ENCODE measurements at places on chromosomes 4 and X.
A peak's percentile ranks its signal among the peaks of the same experiment; 100 is the strongest.

DNA sequence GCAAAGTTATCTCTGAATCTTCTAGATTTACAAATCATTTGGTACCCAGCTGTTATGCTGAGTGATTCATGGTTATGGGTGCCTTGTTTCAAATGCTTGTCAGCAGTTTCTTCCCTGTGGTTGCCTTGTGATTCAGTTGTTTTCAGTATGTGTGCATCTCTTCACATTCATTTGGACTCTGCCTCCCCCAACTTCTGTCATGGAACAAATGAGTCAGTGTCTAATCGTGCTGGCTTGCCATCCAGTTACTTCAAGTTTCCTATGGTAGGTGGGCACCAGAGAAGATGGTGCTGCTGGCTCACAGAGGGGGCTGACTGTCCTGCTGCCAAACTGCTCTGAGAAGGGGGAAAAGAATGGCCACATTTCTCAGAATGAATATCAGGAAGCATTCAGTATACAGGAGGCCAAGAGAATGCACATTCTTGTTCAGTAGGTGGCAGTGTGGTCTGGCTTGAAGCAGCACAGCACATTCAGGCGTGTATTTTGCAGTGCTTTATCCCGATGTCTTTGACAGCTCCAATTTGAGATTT is 260.9 kb downstream of the GLUD2 start:
- DNase-seq: no peak

DNA sequence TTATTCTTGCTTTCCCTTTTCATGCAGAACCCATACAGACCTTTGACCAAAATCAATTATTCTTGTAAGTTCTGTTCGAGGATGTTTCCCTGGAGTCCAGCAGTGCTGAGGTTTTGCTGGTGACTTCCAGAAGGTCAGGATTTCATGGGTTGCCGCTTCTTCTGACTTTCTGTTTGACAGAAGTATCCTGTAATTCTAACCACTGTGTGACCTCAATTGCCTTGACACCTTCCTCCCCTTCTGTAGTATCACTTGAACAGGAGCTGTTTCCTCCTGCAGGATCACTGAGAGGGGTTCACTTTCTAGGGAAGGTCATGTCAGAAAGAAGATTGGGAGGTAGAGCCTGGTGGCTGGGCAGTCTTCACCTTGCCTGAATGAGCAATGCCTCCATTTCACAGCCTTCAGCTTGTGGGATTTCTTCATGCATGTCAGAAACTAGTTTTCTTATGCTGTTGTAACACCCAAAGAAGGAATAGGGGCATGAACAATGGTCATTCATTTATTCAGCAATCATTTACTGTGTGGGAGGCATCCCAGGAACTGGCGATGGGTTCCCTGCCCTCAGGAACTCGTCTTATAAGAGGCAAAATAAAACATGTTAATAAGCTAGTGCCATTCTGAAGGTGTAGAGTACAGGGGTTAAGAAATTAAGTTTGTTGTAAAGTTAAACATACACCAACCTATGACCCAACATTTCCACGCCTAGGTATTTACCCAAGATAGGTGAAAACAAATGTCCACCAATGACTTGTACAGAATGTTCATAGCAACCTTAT is 205.9 kb downstream of the SOWAHB start:
- DNase-seq: no peak

- DNase-seq: no peak
These were observed 196.6 kb upstream of the GABRA2 start for GRCh38 chr4:46586566-46586965.

DNA sequence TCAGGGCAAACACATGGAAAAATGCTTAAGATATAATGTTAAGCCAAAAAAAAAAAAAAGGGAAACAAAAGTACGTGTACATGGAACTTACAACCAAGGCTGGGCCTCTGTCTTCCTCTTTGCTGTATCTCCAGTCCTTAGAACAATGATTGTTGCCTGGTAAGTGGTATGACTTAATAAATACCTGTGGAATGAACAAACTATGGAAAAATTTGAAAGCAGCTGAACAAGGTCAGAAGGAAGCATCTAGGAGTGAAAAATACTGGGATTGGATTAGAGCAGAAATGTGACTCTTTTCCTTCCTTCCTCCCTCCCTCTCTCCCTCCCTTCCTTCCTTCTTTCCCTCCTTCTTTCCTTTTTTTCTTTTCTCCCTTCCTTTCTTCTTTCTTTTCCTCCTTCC is 54.2 kb upstream of the SMIM10 start:
- no peak for DNase-seq

DNA sequence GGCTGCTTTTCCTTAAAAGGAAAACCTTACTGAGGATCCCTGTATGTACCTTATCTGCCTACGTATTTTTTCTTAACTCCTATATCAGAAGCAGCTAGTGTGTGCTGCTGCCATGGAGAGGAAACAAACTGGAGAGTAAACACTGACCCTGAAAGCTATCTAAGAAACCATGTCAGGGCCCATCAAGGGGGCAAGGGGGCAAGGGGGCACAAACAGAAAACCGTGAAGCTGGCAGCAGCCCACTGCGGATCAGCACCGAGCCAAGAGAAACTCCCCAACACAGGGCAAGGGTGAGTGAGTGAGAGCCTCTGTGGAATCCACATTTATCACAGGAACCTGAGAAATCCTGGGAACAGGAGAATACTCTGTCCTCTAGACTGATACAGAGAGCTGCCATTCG is 1204.2 kb downstream of the PCDH18 start:
- DNase-seq: no peak

- no peak for DNase-seq
These were observed 4.8 kb downstream of the CPE start for GRCh38 chr4:165383591-165384073.

DNA sequence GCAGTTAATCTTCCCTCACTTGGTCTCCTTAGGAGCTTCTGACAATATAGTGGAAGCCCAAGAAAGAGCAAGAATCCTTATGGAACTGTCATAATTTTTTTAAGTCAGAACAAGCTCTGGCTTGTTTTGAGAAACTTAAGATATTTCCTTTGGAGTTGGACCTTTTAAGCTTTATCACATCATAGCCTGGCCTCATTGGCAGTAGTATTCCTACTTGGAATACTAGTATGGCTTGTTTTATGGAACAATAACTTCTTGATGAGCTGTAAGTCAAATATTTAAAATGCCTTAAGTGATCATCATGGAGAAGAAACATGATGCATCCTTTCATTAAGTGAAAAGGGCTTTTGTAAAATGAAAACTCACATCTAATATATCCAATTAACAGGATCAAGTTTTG is 78.0 kb upstream of the NRK start:
- DNase-seq: no peak

GRCh38 chr4:169621731-169622492 is 1.5 kb downstream of the CLCN3 start:
- DNase-seq: peak; percentile 94

GRCh38 chr4:112279882-112280315 is 5.8 kb downstream of the TIFA start:
- DNase-seq: no peak

- no peak for DNase-seq
These were observed 189.5 kb downstream of the CENPC start for GRCh38 chr4:67355806-67356205.

- no peak for DNase-seq
These were observed 177.5 kb downstream of the EDA start for GRCh38 chrX:69793260-69793935.

GRCh38 chr4:150242820-150243458 is 164.7 kb downstream of the DCLK2 start:
- DNase-seq: no peak

- DNase-seq: no peak
These were observed 230.4 kb upstream of the PPP1R2C start for GRCh38 chrX:43008356-43008755.

- DNase-seq: no peak
These were observed 191.0 kb downstream of the CCSER1 start for GRCh38 chr4:90318193-90318592.

DNA sequence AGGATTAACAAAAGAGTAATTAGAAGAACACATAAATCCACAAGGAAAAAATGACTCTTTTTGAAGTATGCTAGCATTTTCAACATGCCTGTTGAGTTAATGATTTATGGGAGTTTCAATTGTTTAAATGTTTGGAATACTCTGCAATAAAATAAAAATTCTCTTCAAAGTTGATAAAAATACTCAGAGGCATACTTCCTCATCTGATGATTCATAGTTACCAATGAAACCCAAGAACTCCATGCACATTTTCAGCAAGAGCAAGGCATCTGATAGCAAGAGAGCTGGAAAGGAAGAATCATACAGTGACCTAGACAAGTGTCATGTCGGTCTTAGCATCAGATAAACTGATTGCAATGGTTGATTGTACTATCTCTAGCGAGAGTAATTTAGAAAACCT is 443.7 kb upstream of the ATOH1 start:
- DNase-seq: no peak

DNA sequence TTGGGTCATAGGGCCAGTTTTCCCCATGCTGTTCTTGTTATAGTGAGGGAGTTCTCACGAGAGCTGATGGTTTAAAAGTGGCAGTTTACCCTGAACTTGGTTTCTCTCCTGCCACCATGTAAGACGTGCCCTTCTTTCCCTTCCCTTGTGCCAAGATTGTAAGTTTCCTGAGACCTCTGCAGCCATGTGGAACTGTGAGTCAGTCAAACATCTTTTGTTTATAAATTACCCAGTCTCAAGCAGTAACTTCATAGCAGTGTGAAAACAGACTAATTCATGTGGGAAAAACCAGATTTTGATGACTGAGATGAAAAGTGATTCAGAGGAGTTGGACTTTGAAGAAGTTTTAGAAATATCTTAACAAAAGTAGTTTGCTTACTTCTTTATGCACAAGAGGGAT is 101.4 kb downstream of the ARHGAP10 start:
- no peak for DNase-seq

- no peak for DNase-seq
These were observed 36.7 kb upstream of the EFNB1 start for GRCh38 chrX:68792083-68792482.

DNA sequence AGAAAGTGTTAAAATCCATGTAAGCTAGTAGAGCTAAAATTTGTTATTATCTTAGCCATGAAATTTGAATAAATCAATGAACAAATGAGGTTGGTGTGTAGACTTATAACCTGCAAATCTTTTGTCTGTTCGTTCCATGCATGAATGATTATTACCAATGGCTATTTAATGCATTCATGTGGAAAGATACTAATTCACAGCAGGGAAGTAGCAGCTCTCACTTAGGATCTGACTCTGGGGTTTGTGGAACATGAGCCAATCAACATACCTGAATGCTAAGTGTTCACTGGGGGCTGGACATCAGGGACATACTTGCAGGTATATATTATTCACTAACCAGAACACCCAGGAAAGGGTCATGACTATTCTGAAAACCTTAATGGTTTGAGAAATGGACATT is 444.1 kb downstream of the STIM2 start:
- DNase-seq: no peak

DNA sequence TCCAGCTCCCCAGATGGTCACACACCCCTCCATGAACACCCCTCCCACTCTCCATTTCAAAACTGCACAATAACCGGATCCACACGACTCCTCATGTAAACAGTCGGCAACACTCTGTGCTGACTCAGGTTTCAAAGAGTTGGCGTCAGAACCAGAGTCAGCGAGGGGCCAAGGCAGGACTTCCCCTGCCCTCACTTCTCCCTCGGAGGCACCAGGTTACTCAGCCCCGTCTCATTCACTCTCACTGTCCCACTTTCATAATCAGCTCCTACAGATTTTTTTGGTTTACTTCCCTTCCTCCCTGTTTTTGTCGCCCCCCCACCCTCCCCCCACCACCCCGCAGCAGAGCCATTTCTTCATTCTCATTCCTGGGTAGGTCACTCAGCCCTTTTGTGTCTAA is 2.7 kb upstream of the TIMP1 start:
- peak; percentile 46 for DNase-seq

GRCh38 chr4:150164956-150165629 is 86.8 kb downstream of the DCLK2 start:
- no peak for DNase-seq

GRCh38 chr4:153151535-153152455 is 52.4 kb upstream of the TRIM2 start:
- no peak for DNase-seq

- no peak for DNase-seq
These were observed 50.3 kb downstream of the SNX25 start for GRCh38 chr4:185259719-185260118.

DNA sequence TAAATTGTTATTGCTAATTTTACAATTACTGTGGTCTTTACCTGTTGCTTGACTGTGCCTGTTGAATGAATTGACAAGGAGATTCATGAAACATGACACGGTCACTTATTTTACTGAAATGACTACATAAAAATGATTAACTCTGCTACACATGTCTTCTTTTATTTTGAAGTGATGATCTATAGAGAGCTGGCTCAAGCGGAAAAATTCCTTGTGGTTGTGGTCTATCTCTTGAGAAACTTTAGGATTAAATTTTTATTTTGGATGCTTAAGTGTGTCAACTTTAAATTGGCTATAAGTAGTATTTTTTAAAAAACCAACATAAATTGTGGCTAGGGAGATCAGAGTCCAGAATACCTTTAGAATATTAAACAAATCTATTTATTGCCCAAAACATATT is 131.8 kb upstream of the PITX2 start:
- DNase-seq: no peak

DNA sequence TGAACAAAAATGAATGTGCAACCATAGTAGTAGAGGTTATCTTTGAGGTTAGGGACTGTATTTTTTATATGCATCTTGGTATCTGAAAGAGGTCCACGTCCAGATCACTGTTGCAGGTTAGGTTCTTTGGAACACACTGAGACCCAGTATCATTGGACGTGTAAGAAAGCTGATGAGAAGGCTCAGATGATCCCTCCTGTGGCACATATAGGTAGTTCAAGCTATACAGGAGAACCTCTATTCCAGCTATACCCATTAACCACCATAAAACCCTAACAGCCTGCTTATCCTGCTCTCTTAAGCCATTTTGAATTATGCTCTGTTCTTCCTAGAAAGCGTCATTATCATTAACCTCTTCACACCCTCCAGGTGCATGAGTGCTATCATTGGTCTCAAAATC is 930.7 kb upstream of the HS3ST1 start:
- DNase-seq: no peak

- DNase-seq: no peak
These were observed 181.1 kb upstream of the WDFY3 start for GRCh38 chr4:85147481-85148076.

DNA sequence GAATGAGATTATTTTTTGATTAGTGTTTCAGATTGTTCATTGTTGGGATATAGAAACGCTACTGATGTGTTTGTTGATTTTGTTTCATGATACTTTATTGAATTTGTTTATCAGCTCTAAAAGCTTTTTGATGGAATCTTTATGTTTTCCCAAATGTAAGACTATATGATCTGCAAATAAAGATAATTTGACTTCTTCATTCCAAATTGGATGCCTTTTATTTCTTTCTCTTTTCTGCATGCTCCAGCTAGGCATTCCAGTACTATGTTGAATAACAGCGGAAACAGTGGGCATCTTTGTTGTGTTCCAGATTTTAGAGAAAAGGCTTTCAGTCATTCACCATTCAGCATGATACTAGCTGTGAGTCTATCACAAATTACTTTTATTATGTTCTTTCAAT is 21.8 kb downstream of the SPANXN4 start:
- DNase-seq: no peak

- no peak for DNase-seq
These were observed 27.8 kb upstream of the MAOB start for GRCh38 chrX:43910012-43910411.
